ENCODE measurements at places on chromosomes 12 and 14.
A peak's percentile ranks its signal among the peaks of the same experiment; 100 is the strongest.

- no peak for DNase-seq
Measured at GRCh38 chr12:14871886-14872285, 13.8 kb downstream of the MGP start.

GRCh38 chr12:46214668-46215436, 54.0 kb downstream of the SLC38A1 start:
- DNase-seq: peak; percentile 58

DNA sequence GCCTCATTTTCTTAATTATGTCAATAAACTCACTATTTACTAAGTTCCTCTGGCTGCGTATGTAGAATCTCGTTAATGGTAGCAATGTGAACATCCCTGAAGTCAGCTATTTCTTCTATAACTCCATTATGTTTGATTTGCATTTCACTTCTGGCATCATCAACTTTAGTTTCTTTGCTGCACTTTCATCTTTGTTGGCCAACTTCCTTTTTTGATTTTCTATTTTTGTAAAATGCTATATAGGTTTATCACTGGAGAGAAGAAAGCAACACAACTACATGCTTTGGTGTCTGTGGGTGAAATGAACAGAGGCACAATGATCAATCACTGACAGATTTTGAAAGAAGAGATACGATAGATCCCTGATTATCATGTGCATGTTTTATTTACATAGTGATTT, 58.5 kb upstream of the ATF7IP start:
- DNase-seq: no peak

DNA sequence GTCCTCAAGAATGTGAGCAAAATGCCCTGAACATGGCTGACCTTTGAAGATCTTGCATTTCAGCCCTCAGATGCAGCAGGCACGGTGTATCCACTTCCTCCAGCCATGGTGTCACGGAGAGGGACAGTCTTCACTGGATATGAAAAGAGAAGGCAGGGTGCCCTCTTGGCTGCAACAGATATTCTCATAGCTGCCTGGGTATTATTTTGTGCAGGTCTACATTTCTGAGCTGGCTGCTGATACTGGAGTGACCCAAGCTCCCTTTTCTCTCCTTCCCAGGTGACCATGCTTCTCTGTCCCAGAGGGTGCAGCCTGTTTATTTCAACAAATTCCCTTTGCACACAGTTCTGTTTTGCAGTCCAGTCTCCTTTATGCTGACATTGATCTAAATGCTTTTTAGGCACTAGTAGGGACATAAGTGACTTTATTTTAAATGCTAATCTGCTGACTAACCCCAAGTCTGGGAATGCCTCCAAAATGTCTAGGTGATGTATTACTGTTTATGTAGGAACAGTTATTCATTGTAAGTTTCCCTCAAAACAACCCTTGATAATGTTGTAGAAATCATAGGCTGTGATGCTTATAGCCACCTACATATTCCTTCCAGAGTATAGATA, 17.4 kb upstream of the PYGL start:
- DNase-seq: peak; percentile 17

DNA sequence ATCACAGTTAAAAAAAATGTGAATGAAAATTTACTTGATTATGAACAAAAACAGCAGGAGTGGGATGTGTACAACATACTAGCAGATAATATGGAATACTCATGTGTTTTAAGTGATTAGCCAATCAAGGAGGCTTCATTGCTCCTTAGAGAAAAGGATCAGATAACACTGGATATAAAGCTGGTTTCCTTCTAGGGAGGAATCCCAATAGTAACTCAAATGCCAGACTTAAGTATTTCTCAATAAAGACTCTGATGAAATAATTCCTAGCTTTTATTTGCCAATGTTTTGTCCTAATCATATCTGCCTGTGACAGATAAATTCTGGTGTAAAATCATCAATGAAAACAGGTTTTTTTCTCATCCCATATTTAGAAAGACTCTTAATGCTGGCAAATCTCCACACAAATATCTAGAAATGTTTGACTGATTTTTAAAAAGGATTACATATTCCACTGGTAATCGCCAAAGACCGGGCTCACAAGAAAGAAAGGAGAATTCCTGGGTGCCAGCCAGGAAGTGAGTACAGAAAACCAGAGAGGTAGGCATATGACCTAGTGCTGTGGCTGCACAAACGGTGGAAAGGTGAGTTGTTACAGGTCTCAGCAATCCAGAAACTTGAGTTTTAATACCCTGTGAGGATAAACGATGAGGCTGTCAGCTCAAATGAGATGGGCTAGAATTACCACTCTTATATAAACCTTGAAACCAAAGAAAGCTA, 108.6 kb upstream of the TTC7B start:
- DNase-seq: no peak
